Activated CD4-positive, alpha-beta T cell treated with anti-CD3 and anti-CD28 coated beads, Interleukin-2, amount 10 ng/mL, durations not matched to agents 24 days and 14 days (primary cell): ENCODE measurements at places on chromosomes 11 and 22. TPM values are rescaled to one million over a fixed set of nuclear protein-coding genes. Genes with fewer than 3 reads are reported as not detected.

Gene PKDREJ
- not detected in 2 replicates for total RNA-seq

Gene SEC14L6
- not detected in 2 replicates for total RNA-seq

GRCh38 chr11:14967581-14968243 lies 4.4 kb downstream of the CALCA start:
- peaks cover 2% of the 10 kb centered on the region for H3K36me3 ChIP-seq
- H3K4me3 ChIP-seq = no peak overlapping the region
- H3K27me3 ChIP-seq = peaks cover 39% of the 10 kb centered on the region
- no peak overlapping the region for H3K27ac ChIP-seq
- DNase-seq = peak; percentile 50

Gene SLC17A6
- total RNA-seq = not detected in 2 replicates

GRCh38 chr11:19391652-19392051 lies 150.9 kb upstream of the E2F8 start:
- H3K27ac ChIP-seq = no peak overlapping the region
- peaks cover 6% of the 10 kb centered on the region for H3K4me1 ChIP-seq

DNA sequence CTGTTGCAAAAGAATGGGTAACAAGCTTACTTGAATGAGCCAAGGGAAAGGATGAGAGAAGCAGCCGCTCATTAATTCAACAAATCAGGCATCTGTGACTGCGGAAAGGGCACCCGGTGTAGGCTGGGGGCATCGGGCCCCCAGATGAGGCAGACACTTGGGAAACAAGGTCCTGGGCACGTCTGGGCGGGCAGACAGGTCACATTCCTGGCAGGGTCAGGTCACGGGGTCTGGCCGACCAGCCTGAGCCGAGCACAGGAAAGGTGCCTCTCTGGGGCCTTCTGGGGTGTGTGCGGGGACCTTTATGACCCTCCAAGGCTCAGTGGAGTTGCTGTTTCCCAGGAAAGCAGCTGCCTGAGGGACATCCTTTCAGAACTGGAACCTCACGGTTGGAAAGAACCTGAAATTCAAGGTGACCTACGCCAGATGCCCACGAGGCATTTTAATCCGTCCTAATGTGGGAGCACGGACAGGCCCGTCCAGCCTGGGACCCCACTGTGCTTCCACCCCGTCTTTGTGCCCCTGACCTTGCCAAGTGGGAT lies 57.1 kb downstream of the ST14 start:
- no peak overlapping the region for H3K4me3 ChIP-seq
- no peak overlapping the region for H3K27ac ChIP-seq
- no peak for DNase-seq
- no peaks in the 10 kb centered on the region for H3K36me3 ChIP-seq
